Keratinocyte (primary cell): ENCODE measurements at places on chromosomes 1 and 21.

- DNase-seq: no peak
These were observed 10.1 kb downstream of the MEF2D start for GRCh38 chr1:156490401-156491032.

DNA sequence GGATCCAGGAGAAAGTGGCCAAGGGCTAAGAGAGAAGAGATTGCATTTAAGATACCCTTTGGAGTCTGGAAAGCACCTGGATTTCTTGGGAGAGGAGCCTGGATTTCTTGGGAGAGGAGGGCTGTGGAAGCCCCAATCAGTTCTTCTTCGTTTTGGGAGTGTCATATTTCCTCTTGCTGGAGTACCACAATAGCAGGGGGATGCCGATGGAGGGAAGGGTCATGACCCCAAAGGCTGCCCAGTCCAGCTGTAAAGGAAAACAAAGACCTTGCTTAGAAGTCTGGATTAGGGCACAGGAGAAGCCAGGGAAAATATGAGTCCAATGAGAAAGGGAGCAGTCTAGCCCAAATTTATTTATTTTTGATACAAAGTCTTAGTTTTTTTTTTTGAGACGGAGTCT lies 11.3 kb downstream of the SSR2 start:
- no peak for DNase-seq

- DNase-seq: no peak
These were observed 31.2 kb downstream of the CDCA8 start for GRCh38 chr1:37723390-37724078.

GRCh38 chr1:26097696-26098095 lies 13.9 kb upstream of the PDIK1L start:
- no peak for DNase-seq

- no peak for DNase-seq
These were observed 166.7 kb downstream of the SLC44A5 start for GRCh38 chr1:75444220-75444619.

GRCh38 chr1:231693361-231694074 lies 66.9 kb downstream of the DISC1 start:
- DNase-seq: no peak

DNA sequence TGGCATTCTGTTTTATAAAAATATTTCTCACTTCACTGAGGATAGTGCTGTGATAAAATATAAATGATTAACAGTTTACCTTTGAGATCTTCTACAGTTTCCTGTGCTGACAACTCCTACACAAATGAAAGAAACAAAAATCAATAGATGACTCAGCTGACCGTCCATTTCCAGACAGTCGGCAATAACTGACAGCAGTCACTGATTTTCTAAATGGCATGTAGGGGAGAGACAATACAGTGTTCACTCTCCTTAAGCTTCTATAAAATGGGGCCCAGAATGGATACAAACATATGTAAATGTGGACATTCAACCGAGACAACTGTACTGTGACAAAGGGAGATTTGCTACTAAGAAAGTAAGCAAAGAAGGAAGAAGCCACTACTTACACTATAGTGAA lies 34.3 kb downstream of the PCNX2 start:
- DNase-seq: no peak

DNA sequence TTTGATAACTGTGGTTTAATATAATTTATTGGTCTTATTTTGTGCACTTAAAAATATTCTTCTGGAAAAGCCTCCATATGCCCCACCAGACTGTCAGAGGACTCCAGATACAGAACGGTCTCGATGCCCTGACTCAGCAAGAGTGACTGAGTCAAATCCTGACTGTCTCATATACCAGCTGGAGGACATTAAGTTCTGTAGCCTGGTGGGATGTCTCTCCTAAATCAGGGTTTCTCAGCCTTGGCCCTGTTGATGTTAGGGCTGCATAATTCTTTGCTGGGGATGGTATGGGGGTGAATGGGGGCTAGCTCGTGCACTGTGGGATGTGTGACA lies 67.7 kb upstream of the TLR5 start:
- DNase-seq: no peak

DNA sequence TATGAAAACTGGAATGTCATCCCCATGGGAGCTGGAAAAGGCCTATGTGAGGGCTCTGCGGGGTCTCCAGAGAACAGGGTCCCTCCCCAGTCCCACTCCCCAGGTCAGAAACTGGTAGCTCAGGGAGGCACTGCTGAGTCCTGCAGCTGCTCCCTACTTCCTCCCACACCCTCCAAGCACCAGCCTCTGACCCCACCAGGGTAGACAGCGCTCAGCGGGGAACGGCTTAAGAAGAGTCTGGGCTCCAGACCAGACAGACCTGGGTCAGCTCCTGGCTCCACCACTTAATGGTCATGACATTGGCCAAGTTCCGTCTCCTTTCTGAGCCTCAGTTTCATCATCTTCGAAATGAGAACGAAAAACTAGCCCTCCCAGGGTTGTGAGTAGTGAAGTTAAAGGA lies 7.2 kb downstream of the LRP8 start:
- DNase-seq: no peak

DNA sequence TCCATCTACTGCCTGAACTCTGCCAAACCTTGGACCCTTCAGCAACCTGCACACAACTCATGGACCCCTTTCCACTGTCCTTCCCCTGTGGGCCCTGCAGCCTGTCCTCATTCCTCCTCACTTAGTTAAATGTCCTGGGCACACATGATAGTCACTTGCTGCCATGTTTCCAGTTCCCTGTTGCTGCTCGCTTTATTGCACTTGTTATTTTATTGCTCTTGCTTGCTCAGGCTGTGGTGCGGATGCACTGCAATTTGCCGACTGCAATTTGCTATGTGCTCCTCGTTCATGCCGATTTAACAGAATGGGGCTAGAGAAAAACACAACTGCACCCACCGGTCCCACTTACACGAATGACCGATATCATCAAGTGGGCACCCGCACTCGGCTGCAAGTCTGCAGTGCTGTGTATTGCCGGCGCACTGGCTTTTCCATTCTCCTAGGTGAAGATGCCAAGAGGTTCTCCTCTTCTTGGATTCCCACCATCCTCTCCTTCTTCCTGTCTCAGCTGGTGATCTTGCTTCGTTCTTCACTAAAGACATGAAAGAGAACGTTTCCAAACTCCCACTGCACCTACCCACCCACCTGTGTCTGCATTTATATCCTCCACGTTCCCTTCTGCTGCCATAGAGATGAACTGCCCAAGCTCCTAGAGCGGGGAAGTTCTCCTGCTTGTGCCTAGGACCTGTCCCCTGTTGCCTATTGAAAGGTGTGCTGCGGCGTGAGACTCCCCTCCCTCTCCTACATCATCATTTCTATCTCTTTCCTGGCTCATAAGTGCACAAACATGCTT lies 45.4 kb upstream of the B3GALT5 start:
- no peak for DNase-seq

- DNase-seq: no peak
These were observed 227.7 kb upstream of the IRF2BP2 start for GRCh38 chr1:234837713-234838112.

DNA sequence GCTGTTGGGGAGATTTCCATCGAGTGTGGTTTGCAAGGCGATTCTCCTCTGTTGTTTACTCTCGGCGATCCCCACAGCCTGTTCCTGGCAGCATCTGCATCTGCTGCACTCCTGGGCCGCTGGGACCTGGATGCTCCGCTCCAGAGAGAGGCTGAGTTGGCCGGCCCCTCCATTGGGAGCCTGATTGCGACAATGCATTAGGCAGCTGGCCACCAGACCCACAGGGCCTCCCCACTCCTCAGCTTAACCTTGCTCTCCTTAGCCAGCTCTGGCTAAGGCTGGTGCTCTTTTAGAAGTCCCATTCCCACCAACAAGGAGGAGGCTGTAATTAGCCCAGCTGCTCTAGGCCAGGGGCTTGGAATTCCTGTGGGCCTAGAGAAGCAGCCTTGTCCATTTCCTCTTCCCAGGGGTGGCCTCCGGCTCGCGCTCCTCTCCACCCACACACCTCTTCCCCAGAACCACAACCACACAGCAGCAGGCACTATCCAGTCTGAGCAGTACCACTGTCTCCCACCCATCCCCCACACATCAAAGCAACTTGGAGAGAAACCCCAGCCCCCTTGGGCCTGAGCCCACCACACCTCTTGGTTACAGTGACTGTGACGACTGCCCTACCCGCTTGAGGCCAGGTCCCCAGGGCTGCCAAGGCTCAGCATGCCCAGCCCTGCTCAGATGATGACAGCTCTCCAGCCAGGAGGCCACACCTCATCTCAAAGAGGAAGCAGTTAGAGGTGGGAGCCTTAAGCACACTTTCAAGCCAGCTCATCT lies 193.8 kb upstream of the EDN2 start:
- no peak for DNase-seq

DNA sequence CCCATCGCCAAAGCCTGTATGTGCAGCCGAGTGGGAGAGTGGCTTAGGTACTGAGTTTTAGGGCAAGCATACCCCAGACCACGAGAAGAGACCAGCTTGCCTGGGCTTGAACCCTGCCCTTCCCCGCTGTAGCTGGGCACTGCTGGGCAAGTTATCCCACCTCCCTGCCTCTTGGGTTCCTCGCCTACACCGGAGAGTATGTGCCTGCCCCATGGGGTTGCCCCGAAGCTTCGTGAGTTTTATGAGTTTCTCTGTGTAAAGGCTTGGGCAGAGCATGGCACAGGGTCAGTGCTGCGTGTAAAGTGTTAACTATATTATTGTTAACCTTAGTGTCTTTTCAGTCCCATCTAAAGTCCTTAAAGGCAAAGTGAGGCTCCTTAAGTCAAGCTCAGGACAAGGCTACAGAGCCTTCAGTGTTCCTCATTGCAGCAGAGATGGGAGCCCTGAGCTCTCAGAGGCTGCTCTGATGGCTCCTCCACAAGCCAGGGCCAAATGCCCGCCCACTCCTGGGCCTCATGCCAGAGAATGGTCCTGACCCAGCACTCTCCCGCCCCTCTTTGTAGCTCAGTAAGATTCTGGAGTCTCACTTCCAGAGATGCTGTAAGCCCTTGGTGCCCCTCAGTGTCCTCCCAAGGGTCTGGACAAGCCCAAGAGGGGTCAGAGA lies 37.0 kb upstream of the KCNA10 start:
- DNase-seq: no peak

- no peak for DNase-seq
These were observed 786.6 kb upstream of the RGS18 start for GRCh38 chr1:191371626-191372025.
